NCI-H510A (cell line): ENCODE measurements at places on chromosomes 3 and 15.

- no peak for DNase-seq
Observed at GRCh38 chr3:54046641-54047214, 75.6 kb upstream of the CACNA2D3 start.

- DNase-seq: no peak
Observed at GRCh38 chr15:39286706-39287105, 294.2 kb upstream of the THBS1 start.

DNA sequence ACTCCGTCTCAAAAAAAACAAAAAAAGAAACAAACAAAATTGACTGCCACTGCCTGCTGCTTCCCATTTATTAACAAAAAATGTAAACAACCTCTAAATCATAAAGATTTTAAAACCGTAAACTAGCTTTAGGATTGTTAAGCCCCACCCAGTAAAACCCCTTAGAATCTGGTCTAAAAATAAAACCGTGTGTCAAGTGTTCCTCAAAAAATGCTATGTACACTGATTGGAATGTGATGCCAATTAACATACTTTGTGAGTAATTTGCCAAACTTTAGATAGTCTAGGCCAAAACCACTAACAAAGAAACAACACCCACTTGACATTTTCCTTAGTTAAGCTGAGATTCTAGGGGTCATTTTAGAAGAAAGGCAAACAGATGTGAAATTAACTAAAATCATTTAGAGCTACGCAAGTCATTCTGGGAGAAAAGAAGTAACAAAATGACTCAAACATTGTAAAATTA, 5.3 kb downstream of the RAF1 start:
- no peak for DNase-seq

- no peak for DNase-seq
Observed at GRCh38 chr3:25604107-25604805, 60.5 kb downstream of the TOP2B start.

DNA sequence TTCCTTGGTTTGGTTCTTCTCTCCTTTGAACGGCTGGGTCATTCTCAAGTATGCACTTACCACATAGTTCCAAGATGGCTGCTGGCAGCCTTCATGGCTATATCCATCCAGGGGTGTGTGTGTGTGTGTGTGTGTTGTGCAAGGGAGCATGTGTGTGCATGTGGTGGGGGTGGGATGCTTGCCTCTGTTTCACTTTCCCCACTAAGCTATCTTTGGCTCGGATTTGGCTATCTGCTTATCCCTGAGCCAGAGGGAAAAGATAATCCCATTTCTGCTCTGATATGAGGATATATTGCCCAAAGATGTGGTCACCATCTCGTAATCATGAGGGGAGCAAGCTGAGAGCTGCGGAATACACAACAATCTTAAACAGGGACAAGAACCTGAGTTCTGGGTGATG, 26.2 kb downstream of the ANAPC13 start:
- DNase-seq: no peak

DNA sequence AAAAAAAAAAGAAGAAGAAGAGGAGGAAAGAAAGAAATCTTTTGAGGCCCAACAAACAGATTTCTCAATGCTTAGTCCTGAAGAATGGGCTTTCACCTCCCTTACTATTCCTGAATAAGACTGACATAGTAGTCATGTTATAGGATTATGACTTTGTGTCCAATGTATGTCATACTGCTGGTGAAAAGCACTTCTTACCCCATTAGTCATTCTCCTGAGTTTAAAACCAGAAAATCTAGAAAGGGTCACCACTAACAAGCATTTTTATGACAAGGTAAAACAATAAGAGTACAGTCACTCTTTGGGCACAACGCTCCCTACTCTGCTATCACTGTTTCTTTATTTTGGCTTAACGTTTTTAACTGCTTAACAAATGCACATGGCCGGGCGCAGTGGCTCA, 88.2 kb downstream of the IGSF11 start:
- DNase-seq: no peak
